ENCODE measurements at places on chromosomes 12 and 14. TPM values are rescaled to one million over a fixed set of nuclear protein-coding genes. Genes with fewer than 3 reads are reported as not detected.

The FOXM1 gene
- total RNA-seq = 103 TPM

The DEPDC4 gene
- total RNA-seq = 1.9 TPM

The AICDA gene
- total RNA-seq = not detected

The FLRT2 gene
- total RNA-seq = not detected

The NOVA1 gene
- total RNA-seq = not detected

The PRH2 gene
- not detected for total RNA-seq

The PSMA3 gene
- 222 TPM for total RNA-seq

The DPF3 gene
- 9.6 TPM for total RNA-seq

The PPP1R36 gene
- total RNA-seq = 0.40 TPM

The SLC8A3 gene
- not detected for total RNA-seq

The CRACR2A gene
- 9.5 TPM for total RNA-seq

The SOX5 gene
- not detected for total RNA-seq

The ADSS1 gene
- 10.0 TPM for total RNA-seq

The OTX2 gene
- not detected for total RNA-seq

The PRB2 gene
- total RNA-seq = not detected

The STXBP6 gene
- total RNA-seq = 7.9 TPM

The PTGES3 gene
- total RNA-seq = 437 TPM

The BLTP3B gene
- 19.1 TPM for total RNA-seq

The POLE2 gene
- 14.2 TPM for total RNA-seq

The TMPO gene
- 234 TPM for total RNA-seq

The PKP2 gene
- total RNA-seq = 61.1 TPM

The LALBA gene
- not detected for total RNA-seq

The LRRC10 gene
- total RNA-seq = not detected

The TAS2R50 gene
- total RNA-seq = 1.8 TPM

The CMA1 gene
- not detected for total RNA-seq

The CRIP2 gene
- total RNA-seq = 71.8 TPM

The ANKRD33 gene
- not detected for total RNA-seq

The FIGNL2 gene
- total RNA-seq = not detected

The PLEK2 gene
- 34.8 TPM for total RNA-seq

The RPL36AL gene
- 161 TPM for total RNA-seq

The SLC38A4 gene
- total RNA-seq = 1.5 TPM

The DLGAP5 gene
- total RNA-seq = 54.3 TPM

The CLEC14A gene
- total RNA-seq = not detected
